Large intestine (tissue), 12 donors: ENCODE measurements at places on chromosomes 2 and 18. TPM values are rescaled to one million over a fixed set of nuclear protein-coding genes. Genes with fewer than 3 reads are reported as not detected.
A peak's percentile ranks its signal among the peaks of the same experiment; 100 is the strongest.

DPYSL5 gene
- 7.1 TPM for polyA plus RNA-seq

PXDN gene
- 60.6 TPM for polyA plus RNA-seq

GRCh38 chr18:70663141-70663540, 374.3 kb downstream of the SOCS6 start:
- H3K4me3 ChIP-seq, result no peak overlapping the region
- H3K27ac ChIP-seq, result no peak overlapping the region
- no peaks in the 10 kb centered on the region for H3K36me3 ChIP-seq
- no peaks in the 10 kb centered on the region for H3K27me3 ChIP-seq

RAD51AP2 gene
- 0.06 TPM for polyA plus RNA-seq

DNA sequence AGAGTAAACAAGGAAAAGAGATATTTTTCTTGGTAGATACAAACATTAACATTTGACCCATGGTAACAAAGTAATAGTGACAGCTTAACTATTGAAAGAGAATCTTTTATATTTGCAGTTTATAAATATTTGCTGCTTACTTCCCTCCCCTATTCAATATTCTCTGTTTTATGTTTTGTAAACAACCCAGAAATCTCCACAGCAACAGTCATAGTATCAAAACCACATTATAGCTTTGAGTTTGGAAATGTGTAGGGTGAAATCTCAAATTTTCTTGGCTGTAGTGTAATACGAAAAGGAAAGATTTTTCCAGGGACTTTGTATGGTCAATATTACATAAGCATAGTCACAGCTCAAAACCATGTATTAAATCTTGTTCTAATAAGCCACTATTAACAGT, 511.2 kb downstream of the METTL4 start:
- H3K36me3 ChIP-seq, result no peaks in the 10 kb centered on the region
- no peak for DNase-seq
- H3K27ac ChIP-seq, result no peak overlapping the region
- no peaks in the 10 kb centered on the region for H3K4me1 ChIP-seq
- H3K27me3 ChIP-seq, result no peaks in the 10 kb centered on the region

DNA sequence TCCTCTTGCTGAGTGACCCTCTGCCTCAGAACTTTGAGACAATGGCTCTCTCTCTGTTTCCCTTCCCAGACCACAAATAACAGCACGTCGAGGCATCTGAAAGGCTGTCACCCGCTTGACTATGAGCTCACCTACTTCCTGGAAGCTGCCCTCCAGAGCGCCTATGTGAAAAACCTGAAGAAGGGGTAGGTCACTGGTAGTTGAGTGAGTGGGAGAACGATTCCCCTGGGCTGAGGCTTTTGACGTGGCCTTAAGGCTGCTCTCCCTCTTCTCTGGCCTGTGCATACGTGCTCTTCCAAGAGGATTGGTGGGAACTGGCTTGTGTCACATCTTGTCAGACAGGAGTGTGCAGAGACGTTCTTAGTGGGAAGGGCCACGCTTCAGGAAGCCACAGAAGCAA, 63.1 kb upstream of the MCFD2 start:
- H3K27ac ChIP-seq, result no peak overlapping the region
- H3K4me1 ChIP-seq, result peaks cover 10% of the 10 kb centered on the region
- no peak overlapping the region for H3K4me3 ChIP-seq
- peaks cover 57% of the 10 kb centered on the region for H3K36me3 ChIP-seq
- no peaks in the 10 kb centered on the region for H3K27me3 ChIP-seq

DNA sequence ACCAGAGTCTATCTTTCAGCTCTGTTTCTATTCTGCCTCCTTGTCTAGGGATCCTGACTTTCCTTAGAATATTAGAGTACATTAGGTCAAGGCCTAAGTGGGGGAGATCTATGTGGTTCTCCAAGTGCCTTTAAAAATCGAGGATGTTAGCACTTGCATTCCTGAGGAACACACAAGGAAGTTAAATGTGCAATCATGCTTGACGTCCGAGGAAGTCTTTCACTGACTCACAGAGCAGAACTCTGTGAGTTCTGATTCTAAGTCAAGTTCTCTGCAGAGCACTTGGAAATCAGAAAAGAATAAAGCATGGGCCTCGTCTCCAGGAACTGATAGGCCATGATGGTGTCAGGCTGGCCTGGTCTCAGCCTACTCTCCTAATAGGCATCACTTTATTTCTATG, 17.2 kb downstream of the FHOD3 start:
- H3K4me3 ChIP-seq, result no peak overlapping the region
- peaks cover 4% of the 10 kb centered on the region for H3K27me3 ChIP-seq
- H3K4me1 ChIP-seq, result no peaks in the 10 kb centered on the region
- no peak overlapping the region for H3K27ac ChIP-seq
- H3K36me3 ChIP-seq, result no peaks in the 10 kb centered on the region

GRCh38 chr2:233201258-233202013, 50.0 kb upstream of the ATG16L1 start:
- H3K27ac ChIP-seq, result no peak overlapping the region
- no peaks in the 10 kb centered on the region for H3K4me1 ChIP-seq
- H3K36me3 ChIP-seq, result no peaks in the 10 kb centered on the region
- no peaks in the 10 kb centered on the region for H3K27me3 ChIP-seq
- no peak overlapping the region for H3K4me3 ChIP-seq

GRCh38 chr18:29041976-29042375, 865.0 kb upstream of the CDH2 start:
- H3K27me3 ChIP-seq, result no peaks in the 10 kb centered on the region
- no peaks in the 10 kb centered on the region for H3K4me1 ChIP-seq
- no peak overlapping the region for H3K4me3 ChIP-seq
- DNase-seq, result no peak
- no peaks in the 10 kb centered on the region for H3K36me3 ChIP-seq

GRCh38 chr2:160351956-160352355, 141.7 kb downstream of the RBMS1 start:
- no peaks in the 10 kb centered on the region for H3K4me1 ChIP-seq
- no peak overlapping the region for H3K4me3 ChIP-seq
- no peak overlapping the region for H3K27ac ChIP-seq
- no peaks in the 10 kb centered on the region for H3K36me3 ChIP-seq
- no peak for DNase-seq

DUSP2 gene
- polyA plus RNA-seq, result 4.0 TPM

- H3K36me3 ChIP-seq, result no peaks in the 10 kb centered on the region
- DNase-seq, result no peak
- no peak overlapping the region for H3K4me3 ChIP-seq
- no peaks in the 10 kb centered on the region for H3K4me1 ChIP-seq
- no peaks in the 10 kb centered on the region for H3K27me3 ChIP-seq
Measured at GRCh38 chr18:32443033-32443705, 27.5 kb downstream of the GAREM1 start.

DNA sequence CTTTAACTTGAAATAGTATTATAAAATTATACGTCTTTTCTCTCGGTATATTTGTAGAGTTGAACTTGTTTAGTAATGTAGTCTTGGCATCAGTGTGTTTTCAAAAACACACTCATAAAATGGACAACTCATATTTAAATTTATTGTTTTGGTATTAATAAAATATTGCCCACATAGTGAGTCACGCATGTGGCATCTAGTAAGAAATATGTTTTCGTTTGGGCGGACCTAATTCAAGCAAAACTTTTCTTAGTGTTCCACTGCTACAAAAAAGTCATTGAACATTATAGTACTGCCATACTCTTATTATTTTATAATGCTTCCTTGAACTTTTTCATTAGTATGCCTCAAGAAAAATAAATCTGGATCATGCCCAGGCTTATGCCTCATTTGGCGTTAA, 31.1 kb upstream of the FAM237A start:
- no peak for DNase-seq
- H3K4me1 ChIP-seq, result no peaks in the 10 kb centered on the region
- no peak overlapping the region for H3K27ac ChIP-seq
- H3K27me3 ChIP-seq, result no peaks in the 10 kb centered on the region

DNA sequence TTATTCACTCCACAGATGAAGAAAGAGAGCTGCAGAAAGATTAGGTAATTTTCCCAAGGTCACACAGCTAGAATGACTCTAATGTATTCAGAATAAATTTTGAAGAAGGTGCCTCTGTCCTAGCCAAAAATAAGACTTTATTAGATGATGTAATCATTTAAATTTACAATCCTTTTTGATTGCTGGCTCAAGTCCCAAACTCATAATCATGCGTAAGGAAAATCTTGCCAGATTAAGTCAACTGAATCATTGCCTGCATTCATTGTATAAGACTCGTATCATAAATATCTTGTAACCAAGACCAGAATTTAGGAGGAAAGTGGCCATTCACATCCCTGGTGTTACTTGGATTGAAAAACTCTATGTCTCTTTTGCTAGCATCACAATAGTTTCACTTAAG, 53.1 kb upstream of the STK39 start:
- H3K4me3 ChIP-seq, result no peak overlapping the region
- no peaks in the 10 kb centered on the region for H3K4me1 ChIP-seq
- DNase-seq, result no peak

PAX8 gene
- 2.1 TPM for polyA plus RNA-seq

LAMA3 gene
- polyA plus RNA-seq, result 48.8 TPM

- no peak for DNase-seq
- no peaks in the 10 kb centered on the region for H3K27me3 ChIP-seq
- H3K4me3 ChIP-seq, result no peak overlapping the region
- no peaks in the 10 kb centered on the region for H3K36me3 ChIP-seq
- H3K4me1 ChIP-seq, result no peaks in the 10 kb centered on the region
Measured at GRCh38 chr2:117674172-117674571, 140.3 kb upstream of the DDX18 start.

GRCh38 chr2:20052861-20053281, 1.4 kb upstream of the LAPTM4A start:
- peak overlapping the region; percentile 78 for H3K4me3 ChIP-seq
- H3K27ac ChIP-seq, result peak overlapping the region; percentile 99
- H3K36me3 ChIP-seq, result no peaks in the 10 kb centered on the region
- no peaks in the 10 kb centered on the region for H3K27me3 ChIP-seq
- DNase-seq, result peak; percentile 61
- H3K4me1 ChIP-seq, result peaks cover 9% of the 10 kb centered on the region

- no peaks in the 10 kb centered on the region for H3K27me3 ChIP-seq
- no peak overlapping the region for H3K27ac ChIP-seq
- no peak overlapping the region for H3K4me3 ChIP-seq
- DNase-seq, result peak; percentile 21
- no peaks in the 10 kb centered on the region for H3K36me3 ChIP-seq
Measured at GRCh38 chr2:75134860-75135259, 64.5 kb downstream of the TACR1 start.

LRP2 gene
- polyA plus RNA-seq, result 4.4 TPM

DNA sequence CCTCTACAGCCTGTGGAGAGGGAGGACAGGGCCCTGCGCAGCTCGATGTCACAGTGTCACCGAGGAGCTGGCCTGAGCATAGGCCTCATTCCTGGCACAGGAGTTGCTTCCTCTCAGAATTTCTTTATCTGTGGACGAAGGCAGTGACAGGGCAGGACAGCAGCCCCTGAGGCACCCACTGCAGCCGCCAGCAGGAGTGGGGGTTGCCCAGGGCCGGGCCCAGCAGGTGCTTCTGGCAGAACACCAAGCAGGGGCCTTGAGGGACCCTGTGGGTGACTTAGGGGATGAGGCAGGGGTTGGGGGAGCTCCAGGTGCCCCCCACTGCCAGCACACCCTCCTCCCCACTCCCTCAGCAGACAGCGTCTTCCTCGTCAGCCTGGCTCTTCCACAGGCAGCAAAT, 290.0 kb downstream of the PHLPP1 start:
- H3K4me1 ChIP-seq, result no peaks in the 10 kb centered on the region
- no peak overlapping the region for H3K27ac ChIP-seq
- no peak for DNase-seq
- H3K27me3 ChIP-seq, result no peaks in the 10 kb centered on the region

DNA sequence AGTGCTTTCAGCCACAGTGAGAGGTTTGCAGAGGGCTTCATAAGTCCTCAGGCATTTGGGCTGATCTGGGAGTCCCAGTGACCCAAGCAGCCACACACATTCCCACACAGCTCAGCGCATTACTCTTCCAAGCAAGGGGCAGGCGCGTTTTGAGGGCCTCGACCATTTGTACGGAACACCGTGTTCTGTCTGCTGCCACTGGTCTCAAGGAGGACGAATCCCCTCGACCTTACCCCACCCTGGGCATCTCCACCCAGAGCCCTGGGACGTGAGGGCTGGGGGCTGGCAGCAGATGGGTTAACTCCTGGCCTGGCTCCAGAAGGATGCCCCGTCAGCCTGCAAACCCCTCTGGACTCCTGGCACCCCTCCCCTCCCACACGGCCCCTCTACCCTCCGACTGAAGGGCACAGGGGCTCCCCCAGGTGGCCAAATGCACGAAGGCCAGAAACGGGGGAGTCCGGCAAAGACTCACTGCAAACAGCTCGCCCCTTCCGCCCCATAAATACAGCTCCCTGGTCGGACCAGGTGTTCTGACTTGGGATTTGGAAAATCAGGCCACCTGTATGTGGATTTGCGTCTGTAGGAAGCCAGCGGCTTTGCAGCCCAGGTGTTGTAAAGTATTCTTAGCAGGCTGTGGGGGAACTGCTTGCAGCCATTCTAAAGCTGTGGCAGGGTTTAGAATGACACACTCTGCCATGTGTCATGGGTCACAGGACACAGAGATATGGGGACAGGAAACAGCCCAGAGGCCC, 33.6 kb upstream of the PTMA start:
- H3K27me3 ChIP-seq, result no peaks in the 10 kb centered on the region
- H3K4me3 ChIP-seq, result no peak overlapping the region
- H3K27ac ChIP-seq, result peak overlapping the region; percentile 91
- DNase-seq, result peak; percentile 77
- peaks cover 53% of the 10 kb centered on the region for H3K4me1 ChIP-seq

GREB1 gene
- polyA plus RNA-seq, result 2.6 TPM

DNA sequence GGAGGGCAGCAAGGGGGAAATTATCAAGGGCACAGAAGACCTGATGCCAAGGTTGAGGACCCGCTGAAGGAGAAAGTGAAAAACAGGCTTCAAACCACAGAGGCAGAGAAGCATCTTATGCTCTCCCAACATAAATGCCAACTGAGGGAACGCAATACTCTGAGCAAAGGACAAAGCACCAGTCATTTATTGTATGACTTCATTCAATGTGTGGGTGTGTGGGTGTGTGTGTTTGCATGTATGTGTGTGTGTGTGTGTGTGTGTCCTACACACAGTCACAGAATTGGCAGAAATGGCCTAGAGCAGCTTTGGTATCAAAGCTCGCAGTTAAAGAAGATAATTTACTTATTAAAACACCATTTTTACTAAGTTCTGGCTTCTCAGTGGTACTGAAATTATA, 51.4 kb downstream of the UXS1 start:
- peaks cover 15% of the 10 kb centered on the region for H3K36me3 ChIP-seq
- peaks cover 19% of the 10 kb centered on the region for H3K4me1 ChIP-seq
- no peaks in the 10 kb centered on the region for H3K27me3 ChIP-seq
- no peak overlapping the region for H3K27ac ChIP-seq
- no peak for DNase-seq

REG3G gene
- polyA plus RNA-seq, result 5.0 TPM

DNA sequence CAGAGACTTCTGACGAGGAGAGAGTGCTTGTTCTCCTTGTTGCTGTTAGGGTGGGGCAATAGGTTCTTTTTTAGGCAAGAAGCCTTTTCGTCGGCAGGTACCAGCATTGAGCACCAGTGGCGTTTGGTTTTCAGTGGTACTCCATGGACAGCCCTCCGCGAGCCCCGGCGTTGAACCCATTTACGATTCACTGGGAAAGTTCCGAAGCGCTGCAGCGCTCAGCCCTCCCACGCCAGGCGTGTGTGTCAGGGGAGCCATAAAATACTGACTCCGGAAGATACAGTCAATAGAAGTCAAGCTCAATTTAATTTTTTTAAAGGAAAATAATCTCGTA, 494 bp upstream of the ROCK1 start:
- peaks cover 2% of the 10 kb centered on the region for H3K4me1 ChIP-seq
- no peaks in the 10 kb centered on the region for H3K36me3 ChIP-seq
- H3K27ac ChIP-seq, result peak overlapping the region; percentile 95
- peak overlapping the region; percentile 81 for H3K4me3 ChIP-seq
- H3K27me3 ChIP-seq, result no peaks in the 10 kb centered on the region
- no peak for DNase-seq

GRCh38 chr2:221637851-221638250, 65.7 kb upstream of the EPHA4 start:
- H3K27ac ChIP-seq, result no peak overlapping the region
- H3K4me1 ChIP-seq, result no peaks in the 10 kb centered on the region
- H3K36me3 ChIP-seq, result no peaks in the 10 kb centered on the region
- DNase-seq, result no peak
